ENCODE measurements at places on chromosomes 7 and 10.

- DNase-seq: no peak
Measured at GRCh38 chr10:89003344-89003743, 12.7 kb downstream of the FAS start.

DNA sequence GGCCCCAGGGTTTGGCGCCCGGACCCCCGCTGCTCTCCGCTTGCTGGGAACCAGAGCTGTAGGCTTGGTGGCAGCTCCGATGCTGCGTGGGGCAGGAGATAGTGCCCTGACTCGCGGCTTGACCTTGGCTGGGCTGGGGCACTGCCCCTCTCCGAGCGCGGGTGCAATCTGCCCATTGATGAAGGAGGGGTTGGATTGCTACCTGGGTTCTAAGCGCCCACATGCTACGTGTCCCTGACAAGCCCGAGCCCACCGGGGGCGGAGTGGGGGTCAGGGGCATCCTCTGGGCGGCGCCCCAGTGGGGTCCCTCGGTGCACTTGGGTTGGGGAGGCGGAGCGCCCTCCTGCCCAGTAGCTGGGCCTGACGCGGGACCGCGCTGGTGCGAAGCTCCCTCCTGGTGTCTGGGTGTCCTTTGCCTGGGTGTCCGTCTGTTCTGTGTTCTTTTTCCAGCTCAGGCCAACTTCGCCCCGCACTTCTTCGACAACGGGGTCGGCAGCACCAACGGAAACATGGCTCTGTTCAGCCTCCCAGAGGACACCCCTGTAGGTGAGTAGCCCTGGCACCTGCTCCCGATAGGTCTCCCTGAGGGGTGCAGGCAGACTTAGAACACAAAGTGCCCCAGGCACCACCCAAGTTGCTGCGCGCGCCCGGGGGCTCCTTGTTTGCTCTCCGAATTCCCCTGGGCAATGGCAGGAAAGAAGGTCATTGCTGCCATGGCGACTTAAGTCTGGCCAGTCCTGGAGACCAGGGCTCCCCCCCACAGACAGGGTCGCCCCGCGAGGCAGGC, 900 bp downstream of the CDHR1 start:
- DNase-seq: no peak

- DNase-seq: no peak
Measured at GRCh38 chr10:131819241-131820072, 81.4 kb upstream of the PPP2R2D start.

- DNase-seq: no peak
Measured at GRCh38 chr10:49389361-49389933, 6.4 kb downstream of the DRGX start.

- DNase-seq: no peak
Measured at GRCh38 chr10:30977385-30977784, 54.3 kb downstream of the ZNF438 start.

DNA sequence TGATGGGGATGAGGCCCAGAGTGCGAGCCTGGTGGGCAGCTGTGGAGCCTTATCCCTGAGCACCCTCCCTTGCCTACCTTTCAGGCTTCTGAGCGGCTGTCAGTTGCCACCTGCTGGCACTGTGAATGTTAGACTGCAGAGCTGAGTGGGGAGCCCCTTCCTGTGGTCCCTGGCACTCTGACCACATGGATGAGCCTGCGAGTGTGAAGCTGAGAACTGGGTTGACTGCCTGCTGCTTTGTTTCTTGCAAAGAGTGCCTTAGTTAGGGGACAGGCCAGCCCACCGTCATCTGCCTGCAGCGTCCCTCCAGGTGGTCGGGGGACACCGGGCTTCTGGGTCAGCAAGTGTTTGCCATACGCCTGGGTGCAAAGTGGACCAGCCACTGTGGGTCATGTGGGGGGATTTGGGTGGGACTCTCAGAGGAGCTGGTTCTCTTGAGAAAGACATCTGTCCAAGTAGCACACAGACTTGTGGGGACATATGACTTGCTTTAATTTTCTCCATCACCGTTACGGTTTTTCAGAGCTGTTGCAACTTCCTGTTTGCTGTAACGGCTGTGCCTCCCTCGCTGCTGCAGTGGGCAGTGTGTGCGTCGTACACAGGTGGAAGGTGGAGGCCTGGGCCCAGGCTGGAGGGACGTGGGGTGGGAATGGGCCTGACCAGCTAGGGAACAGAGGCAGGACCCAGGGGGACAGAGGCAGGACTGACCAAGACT, 13.7 kb downstream of the INPP5A start:
- DNase-seq: no peak

DNA sequence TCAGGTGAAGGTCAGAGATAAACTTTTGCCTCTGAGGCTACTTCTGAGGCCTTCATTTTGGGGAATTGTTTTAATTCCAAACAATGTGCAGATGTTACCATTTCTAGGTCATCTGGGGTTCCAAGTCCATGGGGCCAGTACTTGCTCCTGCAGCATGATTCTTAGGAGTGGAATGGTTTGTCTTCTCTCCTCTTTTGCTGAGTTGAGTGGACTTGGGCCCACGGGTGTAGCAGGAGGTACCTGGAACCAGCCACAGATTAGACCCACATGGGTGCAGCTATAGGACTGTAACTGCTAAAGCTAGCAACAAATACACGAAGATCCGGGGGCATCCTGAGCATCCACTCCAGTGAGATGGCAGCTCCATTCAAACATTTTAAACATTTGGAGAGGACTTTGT, 41.6 kb downstream of the WIPF3 start:
- no peak for DNase-seq

All from T follicular helper cell (primary cell).